MCF 10A (cell line): ENCODE measurements at places on chromosomes 13 and 19. TPM values are rescaled to one million over a fixed set of nuclear protein-coding genes. Genes with fewer than 3 reads are reported as not detected.
A peak's percentile ranks its signal among the peaks of the same experiment; 100 is the strongest.

ERCC2 gene
- total RNA-seq: 19.2 and 27.8 TPM in 2 replicates

SIAH3 gene
- not detected in 2 replicates for total RNA-seq

SOX1 gene
- not detected in 2 replicates for total RNA-seq

HTR2A gene
- not detected in 2 replicates for total RNA-seq

SMG9 gene
- 76.0 and 76.4 TPM in 2 replicates for total RNA-seq

WDR18 gene
- 81.9 and 96.7 TPM in 2 replicates for total RNA-seq

DNA sequence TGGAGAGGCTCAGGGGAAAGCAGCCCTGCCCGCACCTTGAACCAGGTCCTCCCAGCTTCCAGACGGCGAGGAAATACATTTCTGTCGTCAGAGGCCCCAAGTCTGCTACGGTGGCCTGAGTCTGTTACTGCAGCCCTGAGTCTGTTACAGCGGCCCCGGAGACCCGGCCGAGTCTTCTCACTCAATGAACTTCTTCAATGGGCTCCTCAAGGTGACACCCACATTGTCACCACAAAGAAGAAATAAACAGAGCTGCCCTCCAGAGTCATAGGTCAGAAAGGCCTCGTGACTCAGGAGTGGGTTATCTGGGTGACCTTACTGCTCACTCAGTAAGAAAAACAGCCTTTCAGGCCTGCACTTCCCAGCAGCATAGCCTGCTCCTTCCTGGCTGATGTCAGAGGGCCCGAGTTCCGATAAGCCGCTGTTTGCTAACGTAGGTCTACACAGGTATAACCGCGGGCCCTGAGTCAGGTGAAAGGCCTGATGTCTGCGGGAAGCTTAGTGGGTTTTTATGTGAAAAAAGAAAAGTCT is 66.9 kb upstream of the TM9SF2 start:
- DNase-seq: no peak

DNA sequence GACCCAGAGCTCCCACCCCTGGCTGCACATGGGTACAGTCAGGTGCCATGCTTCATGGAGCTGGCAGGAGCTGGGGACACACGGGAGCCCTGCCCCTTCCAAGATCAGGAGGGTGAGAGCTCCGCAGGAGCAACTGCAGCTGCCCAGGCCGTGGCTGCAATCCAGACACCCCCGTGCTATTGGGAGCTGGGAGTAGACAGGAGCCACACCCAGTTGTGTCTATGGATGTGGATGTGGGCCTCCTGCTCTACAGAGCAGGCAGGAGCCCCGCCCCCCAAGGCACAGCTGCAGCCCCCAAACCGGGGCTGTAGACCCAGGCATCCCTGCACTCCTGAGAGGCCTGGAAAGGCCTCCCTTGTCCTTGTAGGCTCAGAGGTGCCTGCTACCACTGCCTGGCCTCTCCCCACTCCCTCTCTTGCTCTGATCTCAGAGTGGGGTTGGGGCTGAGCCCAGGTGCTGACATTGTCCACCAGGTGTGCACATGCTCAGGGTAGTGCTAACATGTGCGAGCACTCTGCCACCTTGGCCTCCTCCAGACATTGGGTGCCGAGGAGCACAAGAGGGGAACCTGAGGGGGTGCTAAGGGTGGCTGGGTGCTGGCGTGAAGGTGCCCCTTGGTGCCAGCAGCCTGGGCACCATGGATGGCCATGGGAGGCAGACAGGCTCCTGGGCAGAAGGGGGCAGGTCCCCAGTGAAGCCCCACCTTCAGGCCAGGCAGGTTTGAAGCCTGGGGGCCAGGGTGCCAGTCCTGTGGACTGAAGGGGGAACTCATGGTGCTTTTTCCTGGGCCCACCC is 8.0 kb upstream of the BAX start:
- DNase-seq: no peak

DNA sequence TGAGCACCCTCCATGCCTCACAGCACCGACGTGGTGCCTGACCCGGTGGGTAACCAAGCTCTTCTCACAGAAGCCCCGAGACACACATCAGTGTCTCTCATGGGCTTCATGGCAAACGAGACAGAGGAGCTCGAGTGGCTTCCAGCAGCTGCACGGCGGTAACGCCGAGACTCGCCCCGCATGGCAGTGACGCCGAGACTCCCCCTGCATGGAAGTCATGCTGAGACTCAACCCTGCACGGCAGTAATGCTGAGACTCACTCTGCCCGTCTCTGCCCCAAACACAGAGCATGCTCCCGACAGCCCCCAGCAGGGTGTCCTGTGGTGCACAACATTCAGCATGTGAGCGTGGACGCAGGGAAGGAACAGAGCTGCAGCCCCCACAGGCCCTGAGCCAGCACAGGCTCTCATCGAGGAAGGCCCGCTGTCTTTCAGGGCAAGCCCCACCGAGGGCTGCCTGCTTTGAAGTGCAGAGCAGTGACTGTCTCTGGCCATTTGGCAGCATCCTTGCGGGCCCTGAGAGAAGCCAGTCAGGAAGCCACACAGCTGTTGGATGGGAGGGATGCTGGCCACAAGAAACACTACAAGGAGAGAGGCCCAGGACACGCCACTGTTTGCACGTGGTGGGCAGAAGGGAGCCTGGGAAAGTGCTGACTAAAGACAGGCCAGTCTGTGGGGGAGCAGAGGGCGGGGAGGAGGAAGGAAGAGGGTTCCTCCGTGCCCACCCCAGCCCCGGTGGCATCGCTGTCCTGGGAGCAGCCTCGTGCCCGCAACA is 9.5 kb downstream of the GAS6 start:
- DNase-seq: no peak

GRCh38 chr19:17751912-17752273 is 616 bp downstream of the FCHO1 start:
- no peak for DNase-seq

GRCh38 chr13:27375686-27376326 is 48.6 kb upstream of the GTF3A start:
- peak; percentile 68 for DNase-seq

DHDH gene
- total RNA-seq: not detected in 2 replicates

GRCh38 chr19:29563486-29564101 is 37.8 kb downstream of the VSTM2B start:
- no peak for DNase-seq

GRCh38 chr13:77919921-77920294 is 1.3 kb upstream of the EDNRB start:
- no peak for DNase-seq

- no peak for DNase-seq
Measured at GRCh38 chr13:111476197-111476596, 155.8 kb downstream of the TEX29 start.
